Neural crest cell (in vitro differentiated cells): ENCODE measurements at places on chromosomes 6 and 20.

DNA sequence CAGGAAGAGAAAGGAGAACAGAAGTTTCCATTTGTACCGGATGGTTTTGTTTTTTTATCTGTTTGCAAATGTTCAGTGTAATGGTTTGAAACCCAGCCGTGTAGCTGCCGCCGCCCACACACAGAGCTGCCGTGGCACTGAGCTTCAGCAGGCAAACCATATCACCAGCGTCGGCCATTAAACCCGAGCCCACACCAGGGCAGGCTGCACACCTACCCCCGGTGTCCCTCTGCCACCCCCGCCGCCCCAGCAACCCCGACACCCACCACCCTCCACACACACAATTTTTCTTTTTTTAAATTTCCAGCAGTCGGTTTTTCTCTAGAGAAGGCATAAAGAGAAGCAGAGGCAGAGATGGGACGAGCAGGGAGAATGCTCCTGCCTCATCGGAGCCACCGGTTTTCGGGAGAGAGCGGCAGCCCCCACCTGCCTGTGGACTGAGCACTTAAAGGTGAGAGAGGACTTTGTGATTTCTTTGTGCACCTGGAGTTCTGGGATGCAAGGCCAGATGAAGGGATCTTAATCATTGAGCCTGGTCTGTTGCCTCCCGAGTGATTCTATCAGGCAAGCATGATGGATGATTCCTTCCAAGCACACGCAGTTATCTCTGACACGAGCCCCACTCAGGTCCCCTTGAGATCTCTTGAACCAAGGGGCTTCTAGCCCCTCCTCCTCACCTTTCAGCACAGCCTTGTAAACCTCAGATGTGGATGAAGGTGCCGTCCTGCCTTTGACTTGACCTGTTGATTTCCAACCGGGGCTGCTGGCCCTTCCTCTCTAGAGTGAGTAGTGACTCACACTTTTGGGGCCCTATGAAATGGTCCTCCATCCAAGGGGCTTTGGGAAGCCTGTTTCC lies 17.5 kb upstream of the ZNF831 start:
- DNase-seq = no peak

DNA sequence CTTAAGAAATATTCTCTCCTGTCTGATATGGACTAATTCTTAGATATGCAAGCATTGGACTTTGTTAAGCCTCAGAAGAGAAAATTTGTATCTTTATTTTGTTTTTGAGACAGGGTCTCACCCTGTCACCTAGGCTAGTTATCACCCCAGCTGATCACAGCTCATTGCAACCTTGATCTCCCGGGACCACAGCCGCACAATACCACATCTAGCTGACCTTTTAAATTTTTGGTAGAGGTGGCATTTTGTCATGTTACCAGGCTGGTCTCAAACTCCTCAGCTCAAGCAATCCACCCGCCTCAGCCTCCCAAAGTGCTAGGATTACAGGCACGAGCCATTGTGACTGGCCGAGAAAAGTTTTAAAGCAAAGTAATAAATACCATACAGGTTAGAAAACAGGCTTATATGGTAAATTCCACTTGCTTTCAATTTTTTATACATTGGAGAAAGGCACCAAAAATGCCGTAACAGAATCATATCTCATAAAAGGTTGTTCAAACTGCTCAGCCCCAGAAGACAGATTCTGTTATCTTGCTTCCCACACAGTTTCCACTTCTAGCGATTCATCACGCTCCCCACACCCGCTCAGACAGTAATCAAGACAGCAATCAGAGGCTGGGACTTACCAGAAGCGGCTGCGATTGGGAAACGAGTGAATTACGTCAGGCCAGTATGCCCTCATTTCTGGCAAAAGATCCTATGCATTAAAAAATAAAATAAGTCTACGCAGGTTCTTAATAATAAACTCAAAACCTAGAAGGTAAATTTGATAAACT lies 13.8 kb downstream of the RNASET2 start:
- no peak for DNase-seq

DNA sequence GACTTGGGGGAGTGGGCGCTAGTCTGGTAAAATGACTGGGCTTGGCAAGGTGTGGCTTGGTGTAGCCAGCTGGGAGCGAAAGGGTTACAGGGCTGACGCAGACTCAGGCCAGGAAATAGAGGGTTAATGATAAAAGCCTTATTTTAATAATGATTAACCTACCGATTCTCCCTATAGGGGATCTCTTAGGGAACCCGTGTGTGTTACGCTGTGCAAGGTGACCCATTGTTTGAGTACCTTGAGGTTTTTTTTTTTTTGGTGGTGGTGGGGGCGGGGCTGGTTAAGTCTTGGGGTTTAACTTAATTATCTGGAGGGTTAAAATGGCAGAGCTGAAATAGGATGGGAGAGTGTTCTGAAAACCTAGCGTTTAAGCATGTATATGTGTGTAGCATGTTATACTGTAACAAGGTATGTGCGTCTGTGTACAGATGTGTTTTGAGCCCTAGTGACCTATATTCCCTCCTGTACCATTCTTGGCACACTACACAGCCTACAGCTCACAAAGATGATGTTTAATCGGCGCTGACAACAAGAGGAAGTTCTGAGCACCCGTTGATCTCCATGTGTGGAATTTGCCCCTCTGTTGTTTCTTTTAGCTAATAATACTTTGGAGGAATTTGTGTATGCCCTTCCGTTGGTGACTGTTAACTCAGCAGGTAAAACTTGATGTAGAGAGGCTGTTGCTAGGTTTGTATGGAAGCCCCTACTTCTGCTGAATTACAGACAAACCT lies 1.3 kb downstream of the CARMIL1 start:
- no peak for DNase-seq

DNA sequence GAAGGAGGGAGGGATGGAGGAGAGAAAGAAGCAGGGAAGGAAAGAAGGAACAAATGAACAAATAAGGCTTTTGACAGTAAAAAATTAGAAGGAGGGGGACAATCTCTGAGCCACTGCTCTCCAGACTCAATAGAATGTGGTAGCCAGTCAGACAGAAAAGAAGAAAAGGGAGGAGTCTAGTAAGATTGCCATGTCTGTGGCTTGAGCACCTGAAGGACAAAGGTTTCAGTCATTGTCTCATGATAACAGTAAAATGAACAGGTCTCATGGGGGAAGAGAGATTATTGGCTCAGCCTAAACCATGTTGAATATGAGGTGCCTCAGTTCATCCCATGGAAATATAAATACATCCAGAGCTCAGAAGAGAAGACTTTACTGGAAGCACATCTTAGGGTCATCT lies 14.0 kb upstream of the LOC128125822 start:
- DNase-seq = no peak

- DNase-seq = no peak
Measured at GRCh38 chr6:116507324-116507723, 4.1 kb upstream of the CALHM5 start.

GRCh38 chr6:45491048-45491735 lies 113.5 kb upstream of the SUPT3H start:
- DNase-seq = no peak

DNA sequence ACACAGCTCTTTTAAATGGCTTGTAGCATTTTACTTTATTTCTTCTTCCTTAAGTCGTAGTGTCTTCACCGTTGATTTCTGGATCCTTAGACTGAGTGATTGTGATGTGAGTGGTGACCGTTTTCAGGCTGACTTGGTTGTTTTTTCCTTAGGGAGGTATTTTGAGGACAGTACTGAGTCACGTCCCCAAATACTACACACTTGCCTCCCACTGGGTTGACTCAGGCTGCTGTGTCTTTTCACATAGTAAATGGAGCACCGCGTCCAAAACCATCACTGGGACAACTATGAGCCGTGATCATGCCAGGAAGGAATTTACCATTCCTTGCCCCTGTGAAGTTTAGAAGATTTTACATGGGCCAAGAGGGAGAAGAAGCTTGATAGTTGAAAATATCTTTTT lies 174.1 kb downstream of the FARS2 start:
- DNase-seq = no peak

DNA sequence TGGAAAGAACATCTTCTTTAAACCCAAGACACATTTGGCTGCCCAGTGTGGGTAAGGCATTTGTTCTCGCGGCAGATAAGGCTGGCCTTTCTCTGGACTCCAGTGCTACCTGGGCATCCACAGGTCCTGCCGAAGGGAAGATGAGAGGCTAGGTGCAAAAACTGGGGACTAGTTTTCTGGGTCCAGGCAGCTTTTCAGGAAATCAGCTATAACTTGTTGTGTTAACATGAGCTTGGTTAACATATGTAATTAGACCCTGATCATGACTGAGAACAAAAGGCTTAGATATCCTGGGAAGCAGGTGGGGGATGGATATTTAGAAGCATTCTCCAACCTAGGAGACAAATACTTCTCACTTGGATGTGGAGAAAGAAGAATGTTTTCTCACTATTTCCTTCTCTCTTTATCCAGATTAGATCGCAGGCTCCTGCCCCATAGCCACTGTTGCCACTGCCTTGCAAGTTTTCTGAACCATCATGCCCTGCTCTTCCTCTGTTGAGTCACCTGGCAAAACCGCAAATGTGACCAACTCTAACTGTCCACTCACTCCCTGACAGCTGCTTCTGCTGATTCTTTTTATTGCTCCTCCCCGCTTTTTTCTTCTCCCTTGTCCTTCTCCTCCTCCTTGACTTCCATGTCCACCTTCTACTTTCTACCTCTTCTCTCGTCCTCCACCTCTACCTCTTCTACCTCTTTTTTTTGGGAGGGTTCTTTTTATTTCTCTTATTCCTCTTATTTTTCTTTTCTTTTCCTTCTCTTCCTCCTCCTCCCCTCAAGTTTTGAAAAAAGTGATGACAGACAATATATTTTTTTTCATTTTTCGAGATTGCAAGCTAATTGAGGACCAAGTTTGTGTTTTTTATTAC lies 258.1 kb downstream of the UTRN start:
- no peak for DNase-seq

DNA sequence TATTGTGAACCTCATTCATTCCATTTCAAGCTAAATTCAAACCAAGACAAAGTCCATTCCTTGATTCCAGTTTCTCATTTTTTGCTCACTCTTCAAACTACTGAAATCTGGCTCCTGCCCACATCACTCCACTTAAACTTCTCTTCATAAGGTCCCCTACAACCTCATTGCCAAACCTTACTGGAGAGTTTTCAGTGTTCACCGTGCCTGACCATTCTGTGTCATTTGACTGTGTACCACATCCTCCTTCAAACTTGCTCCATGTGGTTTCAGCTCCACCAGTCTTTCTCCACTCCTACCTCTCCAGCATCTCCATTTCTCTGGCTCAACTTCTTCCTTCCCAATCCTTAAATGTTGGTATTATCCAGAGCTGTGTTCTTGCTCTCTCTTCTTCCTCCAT lies 38.5 kb upstream of the TAB2 start:
- DNase-seq = no peak

DNA sequence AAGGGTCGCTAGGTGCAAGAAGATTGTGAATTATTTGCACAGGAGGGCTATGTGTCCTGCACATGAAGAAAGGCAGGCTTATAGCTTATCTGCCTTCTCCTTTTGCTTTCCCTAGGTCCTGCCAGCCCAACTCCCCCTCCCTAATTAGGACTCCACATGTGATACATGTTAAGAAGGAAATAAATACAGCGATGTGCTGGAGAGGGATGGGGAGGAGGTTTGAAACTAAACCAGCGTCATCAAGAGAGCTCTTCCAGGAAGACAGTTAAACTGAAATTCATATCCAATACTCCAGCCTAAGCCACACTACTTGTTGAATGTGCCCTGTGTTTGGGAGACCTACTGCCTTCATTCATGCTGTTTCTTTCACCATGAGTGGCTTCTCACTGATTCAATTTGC lies 34.9 kb upstream of the UTRN start:
- no peak for DNase-seq

DNA sequence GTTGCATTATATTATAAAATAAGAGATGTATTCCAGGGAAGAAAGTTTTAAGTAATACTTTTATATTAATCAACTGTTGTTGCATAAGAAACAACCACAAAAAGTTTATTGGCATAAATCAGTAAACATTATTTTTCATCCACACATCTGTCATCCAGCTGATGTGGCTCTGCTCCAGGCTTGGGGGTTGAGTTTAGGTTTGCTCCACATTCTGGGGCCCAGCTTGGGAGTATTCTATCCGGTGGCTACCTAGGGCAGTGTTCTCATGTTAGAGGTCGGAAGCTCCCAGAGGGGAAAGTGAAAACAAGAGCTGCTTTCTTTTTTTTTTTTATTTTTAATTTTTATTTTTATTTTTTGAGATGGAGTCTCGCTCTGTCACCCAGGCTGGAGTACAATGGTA lies 728.4 kb upstream of the FLRT3 start:
- no peak for DNase-seq

DNA sequence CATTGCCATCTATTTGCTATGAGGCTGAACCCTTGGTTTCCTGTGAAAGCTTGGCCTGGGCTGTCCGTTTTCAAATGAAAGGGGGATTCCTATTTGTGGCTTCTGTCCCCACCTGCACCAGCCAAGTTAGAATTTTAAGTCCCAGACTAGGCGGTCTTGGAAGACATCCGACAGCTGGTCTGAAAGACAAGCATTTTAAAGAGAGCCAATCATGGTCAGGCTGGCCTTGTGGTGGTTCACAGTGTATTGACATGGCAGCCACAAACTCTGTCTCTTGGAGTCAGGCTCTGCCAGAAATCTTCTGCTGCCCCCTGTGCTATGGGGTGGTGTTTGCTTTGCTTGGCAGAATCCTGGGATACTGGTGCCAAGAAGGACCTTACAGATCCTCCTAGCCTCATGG lies 319.2 kb upstream of the MOCS1 start:
- DNase-seq = no peak

DNA sequence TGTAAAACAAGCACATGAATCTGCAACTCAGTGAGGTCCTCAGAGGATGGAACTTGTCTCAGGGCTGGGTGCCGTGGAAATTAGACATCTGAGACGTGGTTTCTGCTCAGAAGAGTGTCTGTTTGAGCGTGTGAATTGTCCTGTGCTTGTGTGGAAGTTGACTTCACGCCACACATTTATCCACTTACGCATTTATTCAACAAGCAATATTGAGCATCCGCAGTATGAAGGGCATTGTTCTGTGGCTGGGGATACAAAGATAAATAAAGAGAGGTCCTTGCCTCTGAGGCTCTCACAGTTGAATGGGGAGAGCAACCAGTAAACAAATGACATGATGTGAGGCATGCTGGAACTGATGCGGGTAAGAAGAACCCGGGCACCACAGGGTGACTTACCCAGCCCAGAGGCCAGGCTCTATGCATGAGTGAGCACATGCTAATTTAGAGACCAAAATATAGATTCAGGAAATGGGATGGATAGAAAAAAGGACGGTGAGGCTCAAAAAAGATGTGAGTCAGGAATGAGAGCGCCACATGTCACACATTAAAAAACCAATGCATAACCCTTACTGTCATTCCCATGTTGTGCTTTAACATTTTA lies 60.4 kb downstream of the SOBP start:
- no peak for DNase-seq

GRCh38 chr6:148146717-148147462 lies 195.7 kb upstream of the SASH1 start:
- DNase-seq = no peak

DNA sequence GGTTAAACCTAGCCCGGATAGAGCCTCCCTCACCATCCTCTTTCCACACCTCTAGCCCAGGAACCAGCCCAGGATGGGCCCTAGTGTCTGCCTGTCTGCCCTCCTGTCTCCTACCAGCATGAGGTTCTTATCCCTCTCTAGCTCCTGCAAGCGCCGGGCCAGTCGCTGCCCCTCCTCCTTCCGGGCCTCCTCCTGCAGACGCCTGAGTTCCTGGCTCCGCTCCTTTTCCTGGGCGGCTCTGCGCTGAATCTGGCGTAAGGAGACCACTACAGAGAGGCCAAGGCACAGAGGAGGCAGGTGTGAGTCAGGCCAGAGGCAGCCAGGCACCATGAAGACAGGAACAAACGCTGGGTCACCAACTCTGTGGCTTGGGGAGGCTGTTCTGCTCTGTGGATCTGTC lies 4.3 kb upstream of the PSORS1C2 start:
- DNase-seq = no peak

GRCh38 chr20:5031206-5031557 lies 29.9 kb upstream of the SLC23A2 start:
- DNase-seq = no peak
